Activated CD8-positive, alpha-beta memory T cell treated with anti-CD3 and anti-CD28 coated beads for 1 hour (primary cell): ENCODE measurements at places on chromosomes 12 and 14.

GRCh38 chr14:80535171-80535570, 323.9 kb upstream of the DIO2 start:
- no peak for DNase-seq

GRCh38 chr12:2552000-2552756, 242.6 kb upstream of the FKBP4 start:
- DNase-seq: no peak

- DNase-seq: no peak
Observed at GRCh38 chr12:104506676-104507401, 50.1 kb downstream of the CHST11 start.

DNA sequence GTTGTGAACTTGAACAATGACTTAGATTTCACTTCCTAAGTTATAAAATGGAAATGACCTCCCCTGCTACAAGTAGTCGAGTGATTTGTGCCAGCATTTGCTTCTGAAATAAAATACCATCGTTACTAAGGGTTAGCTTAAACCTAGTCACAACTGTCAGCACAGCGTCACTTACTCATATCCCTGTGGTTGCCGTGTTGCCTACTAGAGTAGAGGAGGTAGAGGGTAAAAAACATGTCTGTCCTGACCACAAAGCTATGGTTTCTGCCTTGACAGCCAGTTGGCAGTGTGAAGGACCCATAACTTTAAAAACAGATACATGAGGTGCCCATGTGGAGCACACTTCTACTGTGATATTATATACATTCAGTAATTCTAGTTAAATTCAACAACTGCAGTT, 234.2 kb upstream of the RGS6 start:
- DNase-seq: no peak

DNA sequence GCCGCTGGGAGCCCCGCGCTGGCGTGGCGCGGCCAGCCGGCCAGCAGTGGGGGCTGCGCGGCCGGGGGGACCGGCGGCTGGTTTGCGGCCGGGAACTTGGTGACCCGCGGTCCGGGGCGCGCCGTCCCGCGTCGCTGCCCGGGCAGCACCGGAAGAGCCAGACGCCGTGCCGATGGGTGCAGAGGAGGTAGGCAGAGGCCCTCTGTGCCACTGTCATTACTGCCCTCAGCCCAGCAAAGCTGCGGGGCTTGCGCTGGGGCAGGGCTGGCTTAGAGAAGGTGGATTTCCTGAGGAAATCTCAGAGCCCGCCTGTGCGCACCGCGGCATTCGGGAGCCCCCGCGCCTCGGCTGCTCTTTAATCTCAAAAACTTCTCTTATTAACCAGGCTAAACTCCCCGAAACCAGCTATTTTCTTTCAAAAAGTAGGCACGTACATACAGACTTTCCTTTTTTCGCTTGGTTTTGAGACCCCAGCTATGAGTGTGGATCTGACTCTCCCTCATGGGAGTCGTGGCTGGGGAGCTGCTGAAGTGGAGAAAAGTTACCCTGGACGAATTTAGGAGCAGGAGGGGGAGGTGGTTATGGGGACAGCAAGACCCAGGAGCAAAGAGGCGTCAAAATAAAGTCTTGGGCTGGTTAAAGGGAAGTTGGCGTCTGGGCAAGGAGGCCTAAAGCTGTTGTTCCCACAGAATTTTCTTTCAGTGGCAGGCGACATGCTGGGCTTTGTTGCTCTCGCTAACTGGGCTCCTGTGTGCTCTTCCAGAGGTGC, 802 bp downstream of the SUSD6 start:
- DNase-seq: peak; percentile 24

GRCh38 chr12:53179687-53180219, 769 bp upstream of the ZNF740 start:
- DNase-seq: no peak

GRCh38 chr12:70271025-70271424, 27.8 kb downstream of the CNOT2 start:
- no peak for DNase-seq

GRCh38 chr12:120013659-120014380, 24.8 kb downstream of the BICDL1 start:
- no peak for DNase-seq

GRCh38 chr14:68041876-68042354, 222.3 kb downstream of the RAD51B start:
- DNase-seq: no peak

- DNase-seq: no peak
Observed at GRCh38 chr12:10365696-10366405, 24.0 kb downstream of the KLRK1 start.

- peak; percentile 51 for DNase-seq
Observed at GRCh38 chr12:53065975-53066931, 12.9 kb downstream of the SPRYD3 start.

DNA sequence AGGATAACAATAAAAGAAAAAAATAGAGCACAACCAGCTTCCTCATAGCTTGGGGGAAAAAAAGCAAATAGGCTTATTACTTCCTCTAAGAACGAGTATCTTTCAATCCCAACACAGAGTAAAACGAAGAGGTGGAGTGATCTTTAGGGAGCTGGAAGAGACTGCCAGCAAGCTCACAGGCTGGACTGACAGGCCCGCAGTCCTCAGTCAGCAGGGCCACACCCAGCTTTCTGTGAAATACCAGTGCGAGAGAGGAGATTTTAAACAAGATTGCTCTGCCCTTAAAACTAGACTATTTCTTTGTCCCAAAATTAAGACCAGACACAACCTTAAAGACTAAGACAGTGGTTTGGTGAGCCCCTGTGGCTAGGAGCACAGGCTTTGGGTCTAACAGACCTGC, 32.9 kb downstream of the SETD3 start:
- DNase-seq: no peak

DNA sequence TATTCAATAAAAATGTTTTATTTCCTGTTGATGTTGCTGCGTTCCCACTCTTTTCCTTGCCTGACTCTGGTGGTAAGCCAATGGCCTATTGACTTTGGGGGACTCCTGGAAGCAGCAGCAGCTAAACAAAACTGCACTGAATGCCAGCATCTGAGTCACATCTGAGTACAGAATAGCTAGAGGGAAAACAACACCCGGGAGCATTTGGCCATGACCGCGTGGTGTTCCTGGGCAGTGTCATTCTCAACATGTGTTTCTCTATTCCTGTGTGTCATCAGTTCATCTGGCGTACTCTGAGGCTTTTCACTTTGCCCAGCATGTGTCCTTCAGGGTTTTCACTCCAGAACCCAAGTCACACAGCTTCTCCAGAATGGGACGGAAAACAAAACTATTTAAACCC, 238.8 kb downstream of the PAWR start:
- DNase-seq: no peak

DNA sequence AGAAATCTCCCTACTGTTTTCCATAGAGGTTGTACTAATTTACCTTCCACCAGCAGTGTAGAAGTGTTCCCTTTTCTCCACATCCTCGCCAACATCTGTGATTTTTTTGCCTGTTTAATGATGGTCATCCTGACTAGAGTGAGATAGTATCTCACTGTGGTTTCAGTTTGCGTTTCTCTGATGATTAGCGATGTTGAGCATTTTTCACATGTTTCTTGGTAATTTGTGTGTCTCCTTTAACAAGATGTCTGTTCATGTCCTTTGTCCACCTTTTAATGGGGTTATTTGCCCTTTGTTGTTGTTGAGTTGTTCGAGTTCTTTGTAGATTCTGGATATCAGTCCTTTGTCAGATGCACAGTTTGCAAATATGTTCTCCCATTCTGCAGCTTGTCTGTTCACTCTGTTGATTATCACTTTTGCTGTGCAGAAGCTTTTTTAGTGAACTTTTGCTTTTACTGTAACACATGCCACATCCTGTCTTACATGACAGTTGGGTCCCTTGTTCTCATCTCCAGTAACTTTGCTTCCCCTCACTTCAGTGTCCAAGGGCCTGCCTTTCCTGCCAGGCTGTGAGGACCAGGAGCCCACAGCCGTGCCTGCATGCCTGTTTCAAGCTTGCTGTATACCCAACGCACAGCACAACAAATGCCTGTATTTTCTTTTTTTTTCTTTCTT, 64.9 kb downstream of the SPRING1 start:
- DNase-seq: no peak

DNA sequence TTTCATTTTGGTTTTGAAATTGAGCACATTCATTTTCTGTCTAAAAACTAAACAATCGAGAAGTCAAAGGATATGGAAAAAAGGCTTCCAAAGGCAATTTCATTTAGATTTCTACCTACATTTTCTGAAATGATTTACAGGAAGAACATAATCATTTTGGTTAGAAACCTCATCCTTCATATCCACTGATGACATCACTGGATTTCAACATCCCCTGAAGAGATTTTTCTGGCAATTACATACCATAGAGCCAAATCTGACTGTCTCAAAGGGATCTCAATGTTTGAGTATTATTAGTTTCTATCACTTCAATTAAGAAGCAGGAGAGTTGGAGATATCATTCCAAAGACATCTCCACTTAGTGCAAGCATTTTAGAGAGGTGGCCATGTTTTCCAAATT, 137.8 kb downstream of the TTC7B start:
- no peak for DNase-seq

DNA sequence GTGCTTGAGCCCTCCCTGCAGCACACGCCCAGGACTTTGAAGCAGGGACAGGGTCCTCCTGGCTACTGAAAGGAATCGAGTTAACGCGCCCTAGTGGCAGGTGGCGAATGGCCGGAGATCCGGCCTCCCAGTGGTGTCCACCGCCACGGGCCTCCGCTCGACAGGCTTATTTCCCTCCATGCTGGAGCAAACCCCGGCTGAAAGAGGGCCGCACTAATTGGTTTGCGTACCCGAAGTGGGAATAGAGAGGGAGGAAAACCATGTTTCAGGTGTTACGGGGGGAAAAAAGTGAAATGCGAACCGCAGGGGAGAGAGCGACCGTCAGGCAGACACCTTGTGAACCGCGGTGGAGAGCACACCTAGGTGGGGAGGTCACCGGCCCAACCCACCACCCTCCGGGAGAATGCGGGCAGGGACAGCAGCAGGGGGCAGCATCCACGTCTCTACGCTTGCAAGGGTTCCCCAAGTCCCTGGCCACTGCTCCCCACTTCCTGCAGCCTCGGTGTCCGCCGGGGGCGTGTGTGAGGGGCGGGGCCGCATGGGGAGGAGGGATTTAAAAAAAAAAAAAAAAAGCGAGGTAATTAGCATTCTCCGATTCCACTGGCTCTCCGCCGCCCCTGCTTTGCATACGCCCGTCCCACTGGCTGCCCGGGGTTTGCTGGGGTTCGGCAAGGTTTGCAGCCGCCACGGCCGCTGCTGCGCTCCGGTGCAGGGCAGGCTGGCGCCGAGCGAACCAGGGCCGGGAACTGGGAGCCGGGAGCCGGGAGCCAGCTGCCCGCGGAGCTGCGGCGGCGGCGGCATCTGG, 224.6 kb upstream of the CRY1 start:
- peak; percentile 75 for DNase-seq
